CD8-positive, alpha-beta memory T cell (primary cell): ENCODE measurements at places on chromosomes 13 and 19. TPM values are rescaled to one million over a fixed set of nuclear protein-coding genes. Genes with fewer than 3 reads are reported as not detected.

DNA sequence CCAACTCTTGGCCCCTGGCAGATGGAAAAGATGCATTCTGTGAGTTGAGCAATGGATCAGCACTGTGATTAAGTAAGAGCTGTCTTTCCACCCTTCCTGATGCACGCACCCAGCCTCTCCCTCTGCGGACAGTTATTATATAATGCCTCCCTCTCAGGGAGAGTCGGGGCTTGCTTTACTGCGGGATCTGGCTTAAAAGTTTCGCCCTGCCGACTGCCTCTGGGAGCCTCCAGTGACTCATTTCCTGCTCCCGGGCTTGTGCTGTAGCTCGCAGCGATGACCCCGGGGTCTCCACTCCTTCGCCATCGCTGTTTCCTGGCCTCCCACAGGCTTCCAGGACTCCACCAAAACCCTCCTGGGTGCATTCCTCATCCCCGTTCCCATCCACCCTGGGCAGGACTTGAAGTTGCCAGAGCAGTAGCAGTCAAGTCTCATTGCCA is 107.4 kb upstream of the SLC7A1 start:
- no peak for DNase-seq

Gene CD37
- 127 TPM for total RNA-seq

DNA sequence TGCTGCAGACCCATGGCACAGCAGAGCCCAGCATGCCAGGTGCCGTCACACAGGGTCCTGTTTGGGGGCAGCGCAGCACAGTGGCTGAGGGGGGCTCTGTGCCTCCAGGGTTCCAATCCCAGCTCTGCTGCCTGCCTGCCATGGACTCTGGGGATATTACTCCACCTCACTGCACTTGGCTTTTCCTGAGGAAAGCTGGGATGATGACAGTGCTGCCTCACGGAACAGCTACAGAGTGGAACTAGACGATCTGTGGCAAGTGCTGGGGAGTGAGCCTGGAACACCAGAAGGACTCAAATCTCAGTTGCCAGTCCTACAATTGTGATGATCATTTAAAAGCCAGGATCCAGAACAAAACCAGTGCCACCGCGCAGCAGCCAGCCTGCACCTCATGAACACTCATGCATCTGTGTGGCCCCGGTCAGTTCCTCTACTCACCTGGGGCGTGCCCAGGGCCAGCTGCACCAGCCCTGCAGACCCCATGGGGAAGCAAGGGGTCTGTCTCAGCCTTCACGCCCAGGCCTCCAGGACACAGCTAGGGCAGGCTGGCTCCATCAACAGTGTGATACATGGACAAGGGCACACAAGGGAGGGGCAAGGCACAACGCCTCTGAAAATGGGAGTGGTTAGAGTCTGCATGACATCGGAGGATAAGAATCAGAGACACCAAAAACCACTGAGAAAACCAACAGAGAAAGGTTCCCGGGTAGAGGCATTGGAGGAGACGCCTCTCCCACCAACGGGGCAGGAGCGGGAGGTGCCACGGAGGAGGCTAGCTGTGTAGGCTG is 55.2 kb downstream of the ATP7B start:
- DNase-seq, result no peak

DNA sequence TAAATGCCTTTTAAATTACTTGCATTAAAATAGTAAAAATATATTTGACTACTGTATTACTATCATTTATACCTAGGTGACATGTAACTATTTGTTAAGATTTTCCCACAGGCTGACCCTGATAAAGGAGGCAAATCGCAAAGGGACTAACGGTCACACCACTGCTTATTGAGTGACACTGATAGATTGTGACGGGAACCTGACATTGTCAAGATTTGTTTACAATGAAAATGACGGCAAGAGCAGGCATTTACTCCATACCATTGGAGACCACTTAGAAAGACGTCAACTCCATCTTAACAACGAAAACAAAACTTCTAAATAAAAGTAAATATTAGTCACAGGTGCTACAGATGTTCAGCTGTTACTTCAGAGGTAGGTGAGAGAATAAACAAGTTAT is 289.0 kb downstream of the DACH1 start:
- no peak for DNase-seq

- no peak for DNase-seq
These were observed 4.0 kb downstream of the GRIN2D start for GRCh38 chr19:48397263-48398101.

DNA sequence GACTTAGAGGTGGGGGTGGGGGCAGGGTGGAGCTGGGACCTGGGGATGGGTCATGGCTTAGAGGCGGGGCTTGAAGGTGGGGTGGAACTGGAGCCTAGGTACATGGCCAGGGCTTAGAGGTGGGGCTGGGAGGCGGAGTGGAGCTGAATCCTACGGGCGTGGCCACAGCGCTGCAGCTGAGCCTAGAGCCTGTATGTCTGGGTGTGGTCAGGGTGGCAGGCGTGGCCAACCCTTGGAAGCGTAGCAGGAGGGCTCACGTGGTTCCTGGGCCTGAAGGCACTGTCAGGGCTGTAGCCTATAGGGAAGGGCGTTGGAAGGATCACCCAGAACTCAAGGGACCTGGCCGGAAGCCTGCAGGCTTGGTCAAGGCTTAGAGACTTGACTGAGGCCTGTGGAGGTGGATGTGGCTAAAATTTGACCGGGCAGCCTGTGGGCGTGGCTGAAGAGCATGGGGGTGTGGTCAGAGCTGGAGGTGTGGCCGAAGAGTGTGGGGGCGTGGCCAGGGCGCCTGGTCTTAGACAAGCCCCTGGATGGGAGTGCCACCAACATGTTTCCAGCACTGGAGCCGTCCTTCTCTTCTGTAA is 24.3 kb downstream of the COLGALT1 start:
- DNase-seq, result no peak

Gene SIGLEC11
- not detected for total RNA-seq

GRCh38 chr19:50876456-50876855 is 3.2 kb downstream of the KLK2 start:
- DNase-seq, result no peak
